Stimulated activated naive CD4-positive, alpha-beta T cell treated with Interleukin-2 at 50 U/mL for 16 hours (primary cell): ENCODE measurements at places on chromosomes 7 and 10.

DNA sequence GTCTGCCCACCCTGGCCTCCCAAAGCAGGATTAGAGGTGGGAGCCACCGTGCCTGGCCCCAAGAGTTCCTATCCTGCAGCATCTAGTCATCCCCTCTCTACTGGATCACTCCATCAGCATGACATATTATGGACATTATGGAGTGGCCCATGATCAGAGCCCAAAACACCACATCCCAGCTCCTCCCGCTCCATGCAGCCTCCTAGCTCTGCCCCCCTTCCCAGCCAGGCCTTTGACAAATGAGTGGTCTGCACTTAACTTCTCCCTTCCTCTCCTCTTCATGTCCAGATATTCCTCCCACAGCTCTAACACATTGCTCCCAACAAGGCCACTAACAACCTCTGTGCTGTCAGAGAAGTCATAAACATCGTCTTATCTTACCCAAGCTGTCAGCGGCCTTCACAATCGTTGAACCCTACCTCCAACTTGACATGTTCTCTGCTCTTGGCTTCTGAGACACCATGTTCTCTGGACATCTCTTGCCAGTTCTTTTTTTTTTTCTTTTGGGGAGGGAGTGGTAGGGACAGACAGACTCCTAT, 187.6 kb downstream of the NSUN6 start:
- no peak for DNase-seq

GRCh38 chr10:133458710-133459453, 5.1 kb downstream of the SCART1 start:
- DNase-seq, result no peak

GRCh38 chr7:44381494-44382220, 56.3 kb upstream of the CAMK2B start:
- DNase-seq, result no peak

DNA sequence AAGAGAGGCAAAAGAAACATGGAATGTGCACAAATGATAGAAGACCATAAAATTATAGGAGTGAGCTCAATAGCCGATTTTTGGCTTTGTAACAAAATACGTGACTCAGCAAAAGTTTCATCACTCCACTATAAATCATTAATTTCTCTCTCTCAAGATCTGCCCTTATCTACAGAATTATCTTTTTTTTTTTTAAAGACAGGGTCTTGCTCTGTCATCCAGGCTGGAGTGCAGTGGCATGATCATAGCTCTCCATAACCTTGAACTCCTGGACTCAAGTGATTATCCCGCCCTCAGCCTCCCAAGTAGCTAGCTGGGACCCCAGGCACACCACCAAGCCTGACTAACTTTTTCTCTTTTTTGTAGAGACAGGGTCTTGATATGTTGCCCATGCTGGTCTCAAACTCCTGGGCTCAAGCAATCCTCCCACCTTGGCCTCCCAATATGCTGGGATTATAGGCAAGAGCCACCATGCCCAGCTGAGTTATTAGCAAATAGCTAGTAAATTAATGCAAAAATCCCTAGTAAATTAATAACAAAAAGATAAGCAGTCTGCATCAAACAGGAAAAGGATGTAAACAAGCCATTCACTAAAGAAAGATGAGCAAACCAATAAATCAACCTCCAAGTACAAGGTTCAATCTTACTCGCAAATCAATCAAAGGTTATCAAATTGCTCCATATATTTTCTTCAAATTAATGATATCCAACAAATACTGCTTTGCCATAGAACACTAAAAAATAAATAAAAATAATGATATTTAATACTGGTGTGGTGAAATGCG, 450.7 kb downstream of the PARD3 start:
- no peak for DNase-seq

DNA sequence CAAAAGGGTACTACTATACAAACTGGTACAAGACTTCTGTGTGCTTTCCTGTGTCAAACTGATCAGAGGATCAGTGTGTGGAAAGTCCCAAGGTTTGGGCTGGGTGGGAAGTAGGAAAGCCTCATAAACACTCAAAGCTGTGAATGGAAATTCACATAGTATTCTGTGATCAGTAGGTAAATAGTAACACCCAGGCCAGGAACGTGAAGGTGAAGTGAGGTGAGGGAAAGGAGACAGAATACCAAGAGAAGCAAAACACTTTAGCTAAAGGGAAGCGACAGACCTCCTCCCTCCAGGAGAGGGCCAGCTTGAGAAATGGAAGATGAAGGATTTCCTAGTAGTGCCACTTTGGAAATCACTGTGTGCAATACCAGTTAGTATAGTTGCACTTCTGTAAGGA, 451.9 kb downstream of the KCNMA1 start:
- DNase-seq, result no peak

DNA sequence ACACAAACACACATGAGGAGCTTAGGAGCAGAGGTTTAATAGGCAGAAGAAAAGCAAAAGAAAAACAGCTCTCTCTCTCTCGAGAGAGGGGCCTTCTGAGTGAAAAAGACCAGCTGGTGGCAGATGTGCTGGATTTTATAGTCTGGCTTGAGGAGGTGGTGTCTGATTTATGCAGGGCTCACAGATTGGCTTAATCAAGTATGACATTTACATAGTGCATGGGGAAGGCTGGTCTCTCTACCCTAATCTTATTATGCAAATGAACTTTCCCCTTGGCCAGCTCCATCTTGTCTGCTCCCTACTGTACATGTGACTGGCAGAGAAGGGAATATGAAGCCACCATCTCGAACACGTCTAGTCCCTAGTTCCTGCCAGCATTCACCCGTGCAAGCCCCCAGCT, 219.5 kb upstream of the ZNF804B start:
- DNase-seq, result no peak

DNA sequence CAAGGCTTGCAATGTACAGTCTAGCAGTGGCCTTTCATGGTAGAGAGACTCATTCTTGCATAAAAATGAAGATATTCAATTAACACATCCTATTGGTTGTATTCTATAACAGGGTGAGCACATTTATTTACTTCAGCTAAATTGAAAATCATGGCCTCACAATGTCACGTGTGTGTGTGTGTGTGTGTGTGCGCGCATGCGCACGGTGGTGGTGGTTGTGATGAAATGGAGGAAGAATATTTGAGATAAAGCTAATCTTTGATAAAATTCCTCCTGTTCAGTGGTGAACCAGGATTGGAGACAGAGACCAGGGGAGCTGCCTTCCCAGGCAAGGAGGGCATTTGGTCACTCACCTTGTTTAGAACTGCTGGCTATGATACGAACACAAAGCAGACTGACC, 199.8 kb downstream of the DPP6 start:
- DNase-seq, result no peak

DNA sequence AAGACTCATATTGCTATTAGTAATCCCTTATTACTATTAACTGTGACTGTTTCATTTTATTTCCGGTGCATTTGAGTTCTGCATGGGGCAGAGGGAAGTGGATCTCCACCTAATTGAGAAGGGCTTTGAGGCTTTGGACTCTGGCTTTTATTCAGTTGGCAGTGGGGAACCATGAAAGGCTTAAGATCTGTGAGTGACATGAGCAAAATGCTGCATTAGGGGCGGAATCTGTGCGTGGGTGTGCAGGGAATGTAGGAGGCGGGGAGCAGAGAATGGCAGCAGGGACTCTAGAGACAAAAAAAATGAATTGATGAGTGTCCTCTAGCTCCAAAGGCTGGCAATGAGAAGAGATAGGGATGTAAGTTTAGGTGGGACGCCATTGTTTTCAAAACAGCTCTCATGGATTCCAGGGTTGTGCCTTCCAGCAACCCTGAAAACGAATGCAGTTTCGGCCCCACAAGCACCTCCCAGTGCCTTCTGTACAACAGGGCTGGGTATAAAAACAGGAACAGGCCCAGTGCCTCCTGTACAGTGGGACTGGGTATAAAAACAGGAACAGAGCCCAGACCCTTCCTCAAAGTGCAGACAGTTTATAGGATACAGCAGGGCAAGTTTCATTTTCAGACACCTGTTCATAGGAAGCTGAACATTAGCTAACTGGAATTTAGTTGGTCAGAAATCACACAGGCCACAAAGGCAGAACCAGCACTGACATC, 663.3 kb upstream of the FOXK1 start:
- DNase-seq, result no peak

- no peak for DNase-seq
Measured at GRCh38 chr10:11870461-11870780, 47.3 kb downstream of the PROSER2 start.

DNA sequence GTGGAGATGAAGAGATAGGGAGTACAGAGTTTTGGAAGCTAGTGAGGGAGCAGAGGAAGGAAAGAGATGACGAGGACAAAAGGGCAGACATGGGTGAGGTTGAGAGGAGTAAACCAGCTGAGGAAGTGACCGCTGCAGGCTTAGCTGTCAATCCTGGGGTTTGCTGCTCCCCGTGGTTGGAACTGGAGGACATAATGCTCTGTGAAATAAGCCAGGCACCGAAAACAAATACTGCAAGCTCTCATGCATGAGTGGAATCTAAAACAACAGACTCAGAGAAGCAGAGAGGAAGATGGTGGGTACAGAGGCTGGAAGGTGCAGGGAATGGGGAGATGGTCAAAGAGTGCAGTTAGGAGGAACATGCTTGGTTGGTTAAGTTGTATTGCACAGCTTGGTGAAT, 482.2 kb upstream of the C7orf33 start:
- DNase-seq, result no peak

DNA sequence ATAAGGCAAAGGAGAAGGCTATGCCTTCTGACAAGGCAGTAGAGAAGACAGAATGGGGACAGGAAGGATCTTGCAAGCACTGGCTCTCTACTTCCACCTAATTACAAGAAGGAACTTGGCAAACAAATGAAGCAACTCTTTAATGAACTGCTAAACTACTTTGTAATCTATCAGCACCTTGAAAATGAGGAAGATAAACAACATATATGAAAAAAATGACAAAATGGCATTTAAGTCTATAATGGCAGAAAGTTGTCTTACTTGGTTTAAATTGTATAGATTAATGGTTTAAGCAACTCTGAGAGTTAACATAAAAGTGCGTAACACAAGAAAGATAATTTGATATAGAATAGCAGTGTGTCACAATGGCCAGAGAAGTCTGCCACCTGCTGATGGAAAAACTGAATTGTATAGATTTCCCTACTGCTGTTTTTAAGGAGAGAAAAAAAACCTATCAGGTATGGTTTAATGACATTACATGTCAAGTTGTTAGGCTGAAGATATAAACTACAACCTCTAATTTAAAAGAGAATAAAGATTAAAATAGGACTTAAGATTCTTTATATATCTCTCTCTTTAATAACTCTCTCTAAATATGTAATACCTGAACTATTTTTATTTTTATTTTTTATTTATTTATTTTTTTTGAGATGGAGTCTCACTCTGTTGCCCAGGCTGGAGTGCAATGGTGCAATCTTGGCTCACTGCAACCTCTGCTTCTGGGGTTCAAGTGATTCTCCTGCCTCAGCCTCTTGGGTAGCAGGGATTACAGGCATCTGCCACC, 11.8 kb downstream of the NT5C3A start:
- DNase-seq, result no peak

GRCh38 chr7:93178213-93178612, 30.0 kb upstream of the SAMD9L start:
- no peak for DNase-seq

- no peak for DNase-seq
Measured at GRCh38 chr7:125241548-125241947, 311.9 kb upstream of the POT1 start.

DNA sequence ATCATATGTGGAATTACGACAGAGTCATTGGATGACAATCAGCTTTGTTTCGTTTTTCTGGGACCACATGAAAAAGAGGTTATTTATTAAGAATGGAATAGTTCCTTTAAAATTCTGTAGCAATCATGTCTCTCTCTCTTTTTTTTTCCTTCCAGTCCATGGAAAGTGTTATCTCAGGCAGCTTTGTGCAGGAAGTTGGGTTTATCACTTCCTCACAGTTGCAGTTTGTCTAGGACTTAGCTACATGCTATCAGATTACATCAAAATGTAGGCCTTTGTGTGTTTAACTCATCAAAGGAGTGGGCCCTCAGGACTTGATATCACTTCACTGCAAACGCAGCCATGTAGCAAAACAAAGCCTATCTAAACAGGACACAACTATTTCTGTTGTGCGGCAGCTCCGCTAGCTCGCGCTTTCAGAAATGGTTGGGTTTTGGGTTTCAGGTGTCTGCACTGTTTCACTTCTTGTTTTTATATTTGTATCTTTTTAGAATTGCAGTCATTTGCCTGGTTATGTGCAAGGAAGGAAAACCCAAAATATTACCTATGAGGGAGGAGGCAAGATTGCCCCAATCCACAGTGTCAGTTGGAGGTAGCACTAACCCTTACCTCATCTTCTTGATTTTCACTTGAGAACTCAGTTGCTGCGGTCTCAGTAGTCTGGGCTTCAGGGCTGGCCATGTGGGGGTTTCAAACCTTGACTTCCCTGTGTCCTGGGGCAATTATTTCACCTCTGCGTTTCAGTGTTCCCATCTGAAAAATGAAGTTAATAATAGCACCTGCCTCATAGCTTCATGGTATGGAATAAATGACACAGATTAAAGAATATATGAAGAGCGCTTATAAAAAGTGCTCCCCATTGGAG, 66.7 kb downstream of the HHEX start:
- no peak for DNase-seq

DNA sequence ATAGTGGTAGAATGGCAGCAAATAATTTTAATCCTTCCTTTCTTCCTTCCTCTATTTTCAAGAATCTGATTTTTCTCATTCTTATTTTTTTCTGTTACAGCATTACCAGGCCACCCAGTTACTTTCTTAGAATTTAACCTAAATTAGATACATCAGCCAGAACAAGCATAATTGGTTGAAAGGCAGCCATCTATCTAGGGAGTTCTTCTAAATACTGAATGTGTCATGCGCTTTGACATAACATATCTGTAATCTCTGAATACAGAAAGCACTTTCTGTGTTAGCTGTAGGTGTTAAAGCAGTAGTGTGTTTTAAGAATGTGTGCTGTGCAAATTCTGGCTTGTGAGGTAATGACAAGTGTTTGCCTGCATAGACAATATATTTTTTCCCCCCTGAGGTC, 97.3 kb downstream of the BTRC start:
- DNase-seq, result no peak

- no peak for DNase-seq
Measured at GRCh38 chr10:59694936-59695335, 14.7 kb downstream of the SLC16A9 start.

DNA sequence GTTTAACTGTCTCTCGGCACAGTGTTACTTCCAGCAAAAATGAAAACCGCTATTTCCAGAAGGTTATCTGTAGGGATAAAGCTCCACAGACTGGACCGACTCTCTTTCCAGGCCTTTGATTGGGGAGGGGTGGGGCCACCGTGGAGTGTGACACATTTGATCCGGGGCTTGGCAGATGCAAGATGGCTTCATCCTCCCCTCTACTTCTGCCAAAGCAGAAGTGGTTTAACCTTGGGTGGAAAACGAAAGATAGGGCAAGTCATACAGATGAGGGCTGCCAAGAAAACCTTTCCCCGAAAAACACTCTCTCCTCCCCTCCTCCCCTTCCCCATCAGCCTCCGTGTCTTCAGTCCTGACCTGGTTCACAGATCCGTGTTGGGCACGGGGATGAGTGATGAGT, 139.7 kb upstream of the SH2B2 start:
- DNase-seq, result no peak

DNA sequence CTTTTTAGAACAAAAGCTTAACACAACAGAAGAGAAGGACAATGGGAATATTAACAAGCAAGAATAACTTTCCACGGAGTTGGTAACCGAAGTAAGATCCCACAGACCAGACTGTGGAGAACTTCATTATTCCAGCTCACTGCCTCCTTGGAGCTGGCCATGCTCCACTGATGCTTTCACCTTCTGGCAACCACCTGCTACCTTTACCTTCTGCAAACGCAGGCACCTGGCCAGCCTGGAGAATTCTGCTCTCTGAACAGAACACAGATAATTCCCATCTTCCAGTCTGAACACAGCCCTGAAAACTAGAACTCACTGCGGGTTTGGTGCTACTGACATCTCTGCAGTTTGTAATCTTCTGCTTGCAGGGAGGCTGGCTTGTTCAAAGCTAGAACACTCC, 66.5 kb downstream of the JAZF1 start:
- no peak for DNase-seq
